ENCODE measurements at places on chromosomes 7 and 10.

DNA sequence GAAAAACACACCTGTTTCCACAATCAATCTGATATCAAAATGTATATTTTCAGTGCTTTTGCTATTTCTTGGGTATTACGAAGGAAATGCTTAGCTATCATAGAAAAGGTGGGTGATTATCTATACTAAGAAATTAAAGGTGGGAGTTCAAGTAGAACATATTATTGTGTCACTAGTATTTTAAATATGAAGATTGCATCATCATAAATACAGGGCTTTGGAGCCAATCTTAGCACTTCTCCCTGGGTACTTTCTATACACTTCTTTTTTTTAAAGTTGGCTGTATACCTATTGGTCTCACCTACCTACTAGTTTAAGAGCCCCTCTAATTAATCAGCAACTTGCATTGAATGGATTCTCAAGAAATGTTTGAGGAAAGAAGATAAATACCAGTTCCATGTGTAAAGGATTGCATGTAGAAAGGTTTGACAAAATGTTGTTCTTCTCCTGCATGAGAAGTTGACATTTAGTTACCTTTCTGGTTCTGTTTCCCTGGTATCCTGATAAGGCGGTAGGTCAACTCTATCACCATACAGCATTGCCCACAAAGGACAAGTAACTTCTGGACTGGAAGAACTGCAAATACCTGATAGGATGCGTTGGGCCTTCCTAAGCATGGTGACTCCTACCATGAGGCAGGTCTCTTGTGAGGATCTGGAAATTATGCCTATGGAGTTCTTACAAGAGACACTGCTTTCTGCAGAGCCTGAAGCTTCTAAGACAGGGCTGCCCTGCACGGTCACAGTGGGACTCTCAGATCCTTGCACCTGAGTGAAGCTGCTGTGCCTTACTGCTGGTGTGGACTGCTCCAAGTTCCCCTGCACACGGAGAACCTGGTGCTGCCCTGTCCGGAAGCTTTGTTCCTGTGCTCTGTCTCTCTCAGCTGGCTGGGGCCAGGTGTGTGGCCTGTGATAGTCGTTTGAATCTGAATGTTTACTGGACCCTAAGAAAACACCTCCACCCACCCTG, 32.1 kb upstream of the PDSS1 start:
- DNase-seq: no peak

DNA sequence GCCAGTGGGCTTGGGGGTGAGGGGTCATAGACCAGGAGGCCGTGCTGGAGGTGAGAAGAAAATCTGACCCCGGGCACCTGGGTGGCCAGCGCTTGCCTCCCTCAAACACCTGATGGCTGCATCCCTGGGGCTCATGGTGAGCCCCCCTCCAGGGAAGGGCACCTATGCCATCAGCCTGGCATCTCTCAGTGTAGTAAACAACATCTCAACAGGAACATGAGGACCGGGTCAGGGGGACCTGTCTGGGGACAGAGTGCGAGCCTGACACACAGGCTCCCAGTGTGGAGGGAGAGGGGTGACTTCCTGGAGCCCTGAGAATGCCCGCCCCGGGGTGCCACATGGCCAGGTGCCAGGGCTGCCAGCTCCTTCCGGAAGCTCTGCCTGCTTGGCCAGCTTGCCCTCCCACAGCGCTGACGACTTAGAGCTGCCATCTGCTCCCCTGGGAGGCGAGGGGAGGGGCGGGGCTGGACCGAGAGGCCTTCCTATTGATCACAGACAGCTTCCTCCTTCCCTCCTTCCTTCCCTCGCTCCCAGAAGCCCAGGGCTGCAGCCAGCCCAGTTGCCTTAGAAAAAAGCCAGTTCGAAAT, 12.3 kb downstream of the STX1A start:
- no peak for DNase-seq

GRCh38 chr10:103806395-103807187, 48.8 kb downstream of the SH3PXD2A start:
- DNase-seq: no peak

DNA sequence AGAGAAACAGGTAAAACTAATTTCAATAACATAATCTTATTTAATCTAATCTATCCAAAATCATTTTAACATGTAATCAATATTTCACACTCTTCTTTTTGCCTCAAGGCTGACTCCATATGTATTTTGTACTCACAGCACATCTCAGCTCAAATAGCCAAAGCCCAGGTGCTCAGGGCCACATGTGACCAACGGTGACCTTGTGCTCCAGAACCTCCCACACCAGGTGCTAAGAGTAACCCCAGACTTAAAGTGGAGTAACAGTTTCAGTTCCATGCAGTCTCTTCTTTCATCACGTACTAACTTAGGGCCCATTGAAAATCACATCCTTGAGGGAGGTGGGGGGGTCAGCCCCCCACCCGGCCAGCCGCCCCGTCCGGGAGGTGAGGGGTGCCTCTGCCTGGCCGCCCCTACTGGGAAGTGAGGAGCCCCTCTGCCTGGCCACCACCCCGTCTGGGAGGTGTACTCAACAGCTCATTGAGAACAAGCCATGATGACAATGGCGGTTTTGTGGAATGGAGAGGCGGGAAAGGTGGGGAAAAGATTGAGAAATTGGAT, 47.3 kb downstream of the NCAPG2 start:
- no peak for DNase-seq

DNA sequence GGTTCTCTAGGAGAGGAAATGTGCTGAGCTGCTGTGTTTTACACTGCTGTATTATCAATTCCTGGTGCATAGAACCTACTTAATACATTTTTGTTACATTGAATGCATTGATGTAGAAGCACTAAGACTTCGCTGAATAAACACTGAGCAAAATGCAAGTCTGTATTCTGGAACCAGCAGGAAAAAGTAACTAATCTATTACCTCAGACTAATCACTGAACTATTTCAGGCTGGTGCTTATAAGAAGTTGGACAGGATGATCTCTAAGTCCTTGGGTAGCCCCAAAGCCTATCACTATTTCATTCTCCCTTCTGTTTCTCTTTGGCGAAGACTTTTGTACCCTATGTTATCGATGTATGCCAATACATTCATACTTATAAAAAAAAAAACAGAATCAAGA, 87.2 kb upstream of the LRRTM3 start:
- DNase-seq: no peak

DNA sequence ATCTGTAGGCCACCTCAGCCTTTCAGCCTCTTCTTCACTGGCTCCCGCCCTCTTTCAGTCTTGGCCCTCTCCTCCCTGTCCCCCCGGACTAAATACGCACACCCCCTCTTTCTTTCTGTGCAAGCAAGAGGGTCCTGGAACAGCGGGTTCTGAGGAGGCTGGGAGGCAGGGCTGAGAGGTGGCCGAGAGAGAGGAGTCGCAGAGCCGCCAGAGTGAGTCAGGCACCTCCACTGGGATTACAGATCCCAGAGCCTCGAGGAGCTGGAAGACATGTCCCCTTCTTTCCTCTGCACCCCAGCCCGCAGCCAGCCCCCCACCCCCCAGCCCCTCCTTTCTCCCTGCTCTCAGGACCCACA, 182 bp downstream of the CCDC136 start:
- no peak for DNase-seq

- no peak for DNase-seq
Measured at GRCh38 chr10:113230011-113230610, 280.1 kb downstream of the TCF7L2 start.

DNA sequence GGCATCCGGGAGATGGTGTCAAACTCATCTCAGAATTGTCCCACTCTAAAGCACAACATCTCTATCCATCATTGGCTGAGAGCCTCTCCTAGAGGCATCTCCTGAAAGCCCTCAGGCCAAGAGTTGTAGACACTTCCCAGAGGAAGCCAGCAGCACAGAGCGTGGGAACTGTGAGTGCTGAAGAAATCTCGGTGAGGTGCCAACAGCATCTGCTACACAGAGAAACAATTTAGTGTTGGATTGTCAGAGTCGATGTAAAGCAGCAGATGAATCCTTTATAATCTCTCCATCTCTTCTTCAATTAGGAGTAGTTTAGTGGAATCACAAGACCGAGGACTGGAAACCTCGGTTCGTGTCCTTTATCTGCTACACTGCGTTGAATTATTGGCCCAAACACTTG, 172.2 kb downstream of the C7orf25 start:
- no peak for DNase-seq

DNA sequence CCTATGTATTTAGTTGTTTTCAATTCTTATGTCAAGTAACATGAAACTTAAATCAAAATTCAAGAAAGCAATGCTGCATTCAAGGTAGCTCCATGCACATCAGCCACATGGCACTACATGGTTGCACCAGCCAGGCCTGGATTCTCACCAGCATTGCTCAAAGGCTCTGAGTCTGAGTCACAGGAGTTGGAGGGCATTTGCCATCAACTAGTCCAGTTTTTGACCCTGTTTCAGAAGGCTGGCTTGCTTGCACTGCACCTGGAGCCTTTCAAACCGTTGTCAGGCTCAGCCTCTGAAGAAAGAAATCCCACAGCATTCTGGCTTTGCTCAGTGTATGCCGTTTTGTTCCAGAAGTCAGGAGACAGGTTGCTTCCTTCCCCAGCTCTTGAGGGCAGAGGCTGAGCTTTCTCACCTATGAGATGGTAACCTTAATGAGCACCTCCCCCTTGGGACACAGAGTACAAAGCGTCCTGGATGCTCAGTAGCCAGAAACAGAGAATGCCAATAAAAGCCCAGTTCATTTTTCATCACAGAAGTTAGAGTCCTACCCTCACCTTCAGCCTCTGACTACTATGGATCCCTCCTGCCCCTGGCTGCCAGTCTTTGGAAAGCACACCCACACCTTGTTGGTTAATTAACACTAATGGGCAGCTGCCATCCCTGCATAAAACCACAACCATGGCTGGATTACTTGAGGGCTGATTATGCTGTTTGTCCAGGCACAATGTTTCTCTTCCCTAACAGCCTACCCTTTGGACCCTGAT, 288.4 kb upstream of the LRRTM3 start:
- DNase-seq: no peak

- DNase-seq: no peak
Measured at GRCh38 chr7:139118234-139118804, 8.8 kb upstream of the ZC3HAV1 start.

DNA sequence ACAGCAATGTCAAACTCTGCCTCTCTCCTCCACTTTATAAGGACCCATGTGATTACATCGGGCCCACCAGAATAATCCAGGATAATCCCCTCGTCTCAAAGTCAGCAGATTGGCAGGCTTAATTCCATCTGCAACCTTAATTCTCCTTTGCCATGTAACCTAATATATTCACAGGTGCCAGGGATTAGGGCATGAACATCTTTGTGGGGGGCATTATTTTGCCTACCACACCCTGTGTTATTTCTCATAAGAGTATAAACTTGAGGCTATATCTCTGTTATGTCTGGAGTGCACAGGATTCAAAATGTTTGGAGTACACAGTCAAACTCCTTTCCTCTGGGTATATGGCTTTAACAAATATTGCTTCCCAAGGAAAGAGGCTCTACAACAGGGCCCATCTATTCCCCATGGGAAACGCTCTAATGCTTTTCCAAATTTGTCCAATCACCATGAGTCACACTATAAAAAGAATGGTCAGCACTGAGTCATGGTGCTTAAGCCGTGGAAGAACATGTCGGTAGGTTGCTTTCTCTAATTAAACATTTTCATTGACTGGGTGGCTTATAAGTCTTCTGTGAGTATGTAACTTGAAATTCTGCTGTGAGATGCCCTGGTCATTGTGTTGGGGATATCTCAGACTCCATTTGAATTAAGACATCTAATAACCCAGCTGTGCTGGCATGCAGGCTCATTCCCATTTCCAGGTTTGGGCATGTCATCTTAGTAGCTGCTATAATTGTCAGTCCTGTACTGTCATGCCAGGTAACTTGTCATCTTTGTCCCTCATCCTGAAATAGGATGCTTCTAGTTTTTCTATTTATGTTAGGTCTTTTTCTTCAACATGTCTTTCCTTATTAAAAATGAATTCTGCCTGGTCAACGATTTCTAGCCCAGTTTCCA, 11.5 kb upstream of the AKR1B10 start:
- no peak for DNase-seq

- no peak for DNase-seq
Measured at GRCh38 chr10:112666094-112666493, 219.1 kb downstream of the VTI1A start.

- no peak for DNase-seq
Measured at GRCh38 chr7:25238066-25238725, 9.9 kb upstream of the NPVF start.

- DNase-seq: no peak
Measured at GRCh38 chr10:3684891-3685290, 100.1 kb downstream of the KLF6 start.

DNA sequence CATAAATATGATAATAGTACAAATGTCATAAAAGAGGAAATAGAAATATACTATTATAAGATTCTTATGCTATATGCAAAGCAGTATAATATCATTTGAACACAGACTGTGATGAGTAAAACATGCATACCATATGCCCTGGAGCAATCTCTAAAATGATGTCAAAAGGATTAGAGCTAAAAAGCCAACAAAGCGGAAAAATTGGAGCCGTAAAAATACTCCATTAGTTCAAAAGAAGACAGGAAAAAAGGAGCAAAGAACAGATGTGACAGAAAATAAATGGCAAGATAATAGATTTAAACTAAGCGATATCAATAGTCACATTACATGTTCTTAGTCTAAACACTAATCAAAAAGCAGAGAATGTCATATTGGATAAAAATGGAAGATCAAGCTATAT, 191.0 kb upstream of the PLPP4 start:
- DNase-seq: no peak

DNA sequence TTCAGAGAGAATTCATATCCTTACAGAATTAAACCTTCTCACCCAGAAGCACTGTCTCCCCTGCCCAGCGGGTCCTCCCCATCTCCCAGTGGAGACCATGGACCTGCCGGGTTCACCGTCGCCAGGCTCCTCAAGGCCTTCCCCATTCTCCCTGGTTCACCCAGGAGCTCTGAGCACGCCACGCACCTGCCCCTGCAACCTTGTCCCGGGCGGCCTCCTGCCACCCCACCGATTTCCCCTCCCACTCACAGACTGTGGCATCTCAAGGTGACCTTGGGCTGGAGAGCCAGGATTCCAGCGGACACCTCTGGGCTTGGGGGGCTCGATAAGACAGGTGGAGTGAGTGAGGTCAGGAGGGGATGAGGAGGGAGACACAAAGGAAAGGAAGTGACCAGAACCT, 135.3 kb downstream of the PTPRN2 start:
- DNase-seq: no peak

- DNase-seq: no peak
Measured at GRCh38 chr10:118499186-118499585, 96.3 kb downstream of the PRLHR start.

DNA sequence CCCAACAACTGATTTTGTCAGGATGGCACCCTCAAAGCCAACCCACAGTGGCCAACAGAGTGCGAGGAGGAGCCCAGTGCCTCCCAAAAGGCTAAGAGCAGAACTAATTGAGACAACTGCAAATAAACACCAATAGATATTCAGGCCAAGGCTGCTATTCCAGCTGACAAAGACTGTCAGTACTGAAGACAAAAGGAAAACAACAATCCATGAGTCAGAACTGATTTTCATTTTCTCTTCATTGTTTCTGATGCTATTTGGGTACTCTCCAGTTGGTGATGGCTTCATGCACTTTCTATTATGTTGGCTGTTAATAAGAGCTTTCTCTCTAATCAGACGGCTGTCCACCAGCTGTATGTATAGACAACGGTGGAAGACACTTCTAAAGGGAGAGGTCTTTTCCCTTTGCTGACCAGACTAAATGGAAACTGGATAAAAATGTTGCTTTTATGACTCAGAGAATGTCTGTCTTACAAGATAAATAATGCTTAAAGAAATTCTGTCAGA, 515.9 kb downstream of the PARD3 start:
- DNase-seq: no peak

- DNase-seq: no peak
Measured at GRCh38 chr10:20288060-20288459, 471.8 kb downstream of the PLXDC2 start.

GRCh38 chr7:17844514-17845196, 95.6 kb downstream of the SNX13 start:
- DNase-seq: no peak

- DNase-seq: no peak
Measured at GRCh38 chr7:95690367-95690947, 81.9 kb upstream of the DYNC1I1 start.
